Astrocyte of the spinal cord (primary cell): ENCODE measurements at places on chromosomes 4 and X.

DNA sequence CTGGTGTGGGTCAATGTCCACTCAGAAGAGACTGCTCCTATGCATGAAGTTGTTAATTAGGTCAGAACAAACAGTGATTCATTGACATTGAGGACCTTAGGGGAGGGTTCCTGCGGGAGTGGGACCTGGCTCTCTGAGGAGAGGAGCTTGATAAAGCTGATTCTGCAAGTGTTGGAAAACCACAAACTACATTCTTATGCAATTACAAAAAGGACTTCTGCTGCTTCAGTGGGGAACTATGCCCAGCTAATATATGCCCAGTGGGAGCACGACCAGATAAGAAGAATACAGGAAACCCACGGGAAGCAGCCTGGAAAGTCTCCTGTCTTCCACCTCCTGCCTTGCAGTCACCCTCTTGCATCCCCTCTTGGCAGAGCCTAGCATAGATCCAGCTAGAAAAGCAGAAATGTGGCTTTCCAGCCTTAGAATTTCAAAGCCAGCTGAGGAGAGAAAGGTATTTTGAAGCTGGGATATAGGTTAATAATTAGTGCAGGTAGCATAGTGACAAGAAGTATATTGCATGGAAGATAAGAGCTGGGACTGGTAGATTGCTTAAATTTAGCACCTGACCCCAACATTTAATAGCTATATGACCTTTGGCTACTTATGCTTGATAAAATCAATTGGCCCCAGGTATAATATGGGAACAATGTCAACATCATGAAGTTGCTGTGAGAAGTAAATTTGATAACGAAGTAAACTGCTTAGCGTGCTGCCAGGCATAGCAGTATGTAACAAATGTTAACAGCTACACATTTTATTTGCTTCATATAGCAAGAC, 34.9 kb upstream of the UGT8 start:
- DNase-seq, result peak; percentile 60

DNA sequence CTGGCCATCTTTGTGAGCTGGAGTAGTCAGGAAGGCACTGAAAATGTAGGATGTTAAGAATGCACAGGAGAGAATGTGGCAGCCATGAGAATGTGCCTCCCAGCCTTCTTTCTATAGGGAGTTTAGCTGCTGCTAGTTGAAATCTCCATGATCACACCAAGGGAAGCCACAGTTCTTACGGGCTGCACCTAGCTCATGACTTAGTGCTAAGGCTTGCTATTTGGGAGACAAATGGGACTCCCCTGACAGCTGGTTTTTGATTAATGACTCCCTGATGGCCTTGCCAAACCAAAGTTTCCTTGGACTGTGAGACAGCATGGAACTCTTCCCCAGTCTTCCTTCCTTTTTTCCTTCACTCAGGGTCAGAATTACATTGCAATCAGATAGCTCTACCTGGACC, 9.2 kb downstream of the CTSO start:
- no peak for DNase-seq

- no peak for DNase-seq
Observed at GRCh38 chrX:12228862-12229261, 90.6 kb downstream of the FRMPD4 start.

DNA sequence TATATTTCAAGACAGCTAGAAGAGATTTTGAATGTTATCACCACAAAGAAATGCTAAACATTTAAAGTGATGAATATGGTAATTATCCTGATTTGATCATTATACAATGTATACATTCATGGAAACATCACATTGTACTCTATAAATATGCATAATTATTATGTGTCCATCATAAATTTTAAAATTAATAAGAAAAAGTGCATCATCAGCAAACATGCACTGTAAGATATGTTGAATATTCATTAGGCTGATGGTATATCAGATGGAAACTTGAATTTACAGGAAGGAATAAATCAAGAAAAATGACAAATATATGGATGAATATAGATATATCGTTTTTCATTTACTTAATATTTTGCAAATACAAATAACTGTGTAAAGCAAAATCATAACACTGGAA, 812.1 kb upstream of the INTU start:
- DNase-seq, result no peak

DNA sequence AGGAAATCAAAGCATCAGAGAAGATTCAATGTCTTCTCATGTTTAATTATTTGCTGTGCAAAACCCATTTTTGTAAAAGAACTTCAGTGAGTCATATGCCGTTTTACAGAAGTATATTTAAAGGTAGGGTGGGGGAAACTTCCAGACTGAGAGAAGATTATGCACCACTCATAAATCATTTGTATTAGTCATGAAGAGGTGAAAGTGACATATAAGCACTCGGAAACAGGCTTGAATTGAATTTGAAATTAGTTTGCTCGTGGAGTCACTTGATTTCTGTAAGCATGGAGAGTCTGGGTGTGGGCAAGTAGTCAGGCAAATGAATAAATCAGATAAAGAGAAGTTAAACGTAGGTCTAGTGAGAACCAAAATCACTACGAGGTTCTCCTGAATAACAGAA, 335.1 kb downstream of the ANK2 start:
- DNase-seq, result peak; percentile 74

DNA sequence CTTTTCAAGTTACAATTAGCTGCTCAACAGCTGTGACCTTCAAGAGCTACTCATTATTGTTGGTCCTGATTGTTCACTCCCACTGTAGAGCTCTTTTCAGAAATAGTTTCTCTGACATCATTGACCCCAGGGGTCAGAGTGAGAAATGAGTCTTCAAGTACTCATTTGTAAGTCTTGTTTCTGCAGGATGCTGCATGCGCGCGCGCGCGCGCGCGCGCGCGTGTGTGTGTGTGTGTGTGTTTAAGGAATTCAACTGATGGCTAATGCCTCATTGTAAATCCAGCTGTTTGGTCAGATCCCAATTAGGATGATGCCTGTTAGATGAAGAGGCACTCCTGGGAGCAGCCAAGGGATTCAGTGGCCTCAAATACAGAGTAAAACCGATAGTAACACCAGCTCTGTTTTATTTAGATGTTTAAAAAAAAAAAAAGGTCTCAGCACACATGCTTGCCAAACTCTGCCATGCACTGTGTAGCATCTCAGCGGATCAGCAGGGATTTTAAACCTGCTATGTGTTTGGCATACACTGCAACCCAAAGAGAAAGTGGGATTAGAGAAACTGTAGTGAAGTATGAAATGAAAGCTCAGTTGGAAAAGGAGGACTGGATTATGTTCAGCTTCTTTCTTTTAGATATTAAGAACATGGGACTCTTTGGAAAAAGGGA, 332.3 kb downstream of the ADGRL3 start:
- peak; percentile 35 for DNase-seq

- peak; percentile 77 for DNase-seq
Observed at GRCh38 chr4:40909363-40909876, 159.7 kb downstream of the NSUN7 start.

- DNase-seq, result peak; percentile 65
Observed at GRCh38 chr4:52099860-52100461, 48.9 kb downstream of the SPATA18 start.

DNA sequence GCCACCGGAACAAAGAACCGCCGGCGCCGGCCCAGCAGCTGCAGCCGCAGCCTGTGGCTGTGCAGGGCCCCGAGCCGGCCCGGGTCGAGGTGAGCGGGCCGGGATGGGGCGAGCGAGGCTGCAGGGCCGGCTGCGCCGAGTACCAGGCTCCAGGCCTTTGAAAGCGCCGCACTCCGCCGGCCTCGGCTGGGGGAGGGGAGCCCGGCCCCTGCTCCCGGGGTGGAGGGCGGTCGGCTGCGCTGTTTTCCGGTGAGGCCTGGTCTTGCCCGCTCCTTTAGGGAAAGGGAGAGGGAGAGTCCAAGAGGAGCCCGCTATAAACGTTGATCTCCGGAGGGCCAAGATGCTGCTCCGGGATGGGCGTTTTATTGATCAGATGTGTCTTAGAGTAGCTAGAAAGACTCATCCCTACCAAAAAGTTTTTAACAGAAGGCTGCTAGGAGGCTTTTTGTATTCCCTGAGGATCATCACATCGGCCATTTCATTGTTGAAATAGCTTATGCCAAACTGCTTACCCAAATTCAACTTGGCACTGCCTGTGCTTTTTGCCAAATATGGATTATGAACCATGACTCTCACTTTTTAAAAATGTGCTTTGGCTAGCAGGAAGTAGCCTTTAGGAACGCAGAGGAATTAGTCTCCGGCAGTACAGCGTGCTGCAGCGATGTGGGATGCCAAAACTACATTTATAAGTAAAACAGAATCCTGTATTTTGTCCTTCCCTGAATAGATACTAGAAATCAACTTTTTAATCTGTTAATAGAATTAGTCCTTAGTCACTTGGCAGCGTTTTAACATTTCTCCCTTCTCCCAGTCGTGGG, 760 bp downstream of the TMEM165 start:
- peak; percentile 48 for DNase-seq

DNA sequence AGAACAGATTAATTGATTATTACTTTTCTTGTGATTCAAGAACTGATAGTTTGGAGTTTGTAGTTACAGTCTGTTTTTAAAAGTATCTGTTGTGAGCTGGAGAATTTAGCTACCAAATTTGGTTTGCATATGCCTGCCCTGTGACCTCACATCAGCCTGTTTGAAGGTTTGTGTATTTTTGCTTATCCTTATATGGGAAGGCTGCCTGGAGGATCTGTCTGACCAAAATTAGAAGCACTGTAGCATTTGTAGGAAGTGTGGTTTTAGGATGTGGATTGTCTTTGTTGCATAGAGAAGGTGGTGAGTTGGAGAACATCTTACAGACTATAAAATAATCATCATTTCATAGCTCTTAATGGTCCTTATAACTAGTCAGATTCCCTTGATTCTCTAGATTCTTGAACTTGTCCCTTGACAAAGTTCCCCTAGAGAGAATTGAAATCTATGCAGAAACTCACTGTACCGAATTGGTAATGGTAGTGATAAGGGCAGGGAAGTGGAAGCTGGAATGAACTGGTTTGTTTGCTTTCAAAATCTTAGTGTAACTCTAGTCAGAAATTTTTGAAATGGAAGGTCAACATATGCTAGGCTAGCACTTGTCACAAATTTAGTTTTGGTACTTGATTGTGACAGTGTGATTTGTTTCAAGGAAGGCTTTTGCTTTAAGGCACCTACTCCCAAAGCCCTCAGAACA, 57.3 kb downstream of the SH3BGRL start:
- DNase-seq, result peak; percentile 66

DNA sequence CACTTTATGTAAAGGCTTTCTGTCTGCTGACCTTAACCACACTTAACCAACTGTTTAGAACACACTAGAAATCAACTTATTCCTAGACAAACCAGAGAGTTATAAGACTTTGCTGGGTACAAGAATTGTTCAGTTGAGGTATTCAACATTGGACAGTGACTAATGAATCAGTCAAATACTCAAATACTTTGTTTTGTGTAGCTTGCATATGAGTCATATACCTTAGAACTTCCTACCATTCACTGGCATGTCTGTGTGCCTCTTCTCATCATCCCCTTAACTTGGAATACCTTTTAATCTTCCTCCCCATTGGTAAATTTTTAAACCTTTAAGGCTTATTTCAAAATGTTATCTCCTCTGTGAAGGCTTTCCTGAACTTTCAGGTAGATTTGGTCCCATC, 708.8 kb upstream of the GRIA3 start:
- no peak for DNase-seq

- DNase-seq, result no peak
Observed at GRCh38 chr4:151021637-151022334, 6.7 kb upstream of the LRBA start.

GRCh38 chr4:107388736-107389274, 331.2 kb downstream of the PAPSS1 start:
- no peak for DNase-seq

GRCh38 chr4:124890522-124890921, 178.0 kb upstream of the ANKRD50 start:
- DNase-seq, result no peak

DNA sequence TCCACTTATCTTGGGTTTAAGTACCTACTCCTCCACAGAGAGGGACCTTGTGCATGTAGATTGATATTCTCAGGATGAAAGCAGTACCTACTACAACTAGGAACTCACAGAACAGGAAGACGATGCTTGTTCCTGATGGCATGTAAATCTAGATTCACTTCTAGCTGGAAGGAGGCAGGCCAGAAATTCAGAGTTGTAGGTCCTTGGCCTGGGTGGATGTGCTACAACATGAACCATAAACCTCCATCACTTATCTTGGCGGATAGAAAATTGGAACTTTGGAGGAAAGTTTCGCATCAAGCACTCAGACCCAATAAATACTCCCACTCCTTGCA, 9.3 kb upstream of the SMIM20 start:
- DNase-seq, result no peak

- DNase-seq, result peak; percentile 55
Observed at GRCh38 chr4:101419336-101420135, 72.2 kb upstream of the PPP3CA start.

DNA sequence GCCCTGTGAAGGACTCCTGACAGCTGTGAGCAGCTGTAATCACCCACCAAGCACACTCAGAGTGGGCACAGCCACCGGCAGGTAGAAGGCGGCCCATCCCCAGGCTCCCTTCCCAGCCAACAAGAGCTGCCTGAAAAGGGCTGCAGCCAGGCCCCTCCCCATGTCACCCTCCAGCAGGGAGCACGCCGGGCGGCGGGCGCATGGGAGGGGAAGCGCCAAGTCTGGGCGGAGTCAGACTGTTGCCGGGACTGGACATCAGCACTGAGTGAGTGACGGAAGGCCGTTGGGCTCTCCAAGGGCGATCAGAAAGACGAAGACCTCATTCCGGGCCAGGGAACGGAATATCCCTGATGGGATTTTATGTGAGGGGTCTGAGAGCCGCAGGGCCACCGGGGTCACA, 82.1 kb downstream of the PPP2R2C start:
- DNase-seq, result no peak

DNA sequence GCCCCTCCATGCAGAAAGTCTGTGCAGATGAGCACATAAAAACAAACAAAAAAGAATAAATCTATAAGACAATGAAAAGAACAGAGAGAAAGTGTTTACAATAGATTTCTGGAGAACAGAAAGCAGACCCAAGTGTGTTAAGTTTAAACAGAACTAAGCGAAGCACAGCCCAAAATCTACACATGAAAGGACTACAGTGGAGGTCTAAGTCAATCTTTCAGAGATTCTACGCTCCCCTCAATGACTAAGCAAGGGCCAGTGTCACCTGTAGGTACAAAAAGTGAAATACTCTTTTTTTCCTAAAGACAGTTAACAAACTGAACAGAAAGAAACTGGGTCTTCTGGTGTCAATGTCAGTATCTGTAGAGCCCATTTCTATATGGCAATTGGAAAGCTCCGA, 18.2 kb downstream of the CLOCK start:
- no peak for DNase-seq

GRCh38 chrX:106726485-106727437, at the start of gene RNF128:
TSS of gene RNF128 (plus strand) at chrX:106726701. CDS start at chrX:106726914, 213 bp downstream.
- peak; percentile 23 for DNase-seq

GRCh38 chr4:40962551-40963180, 212.9 kb downstream of the NSUN7 start:
- DNase-seq, result no peak

- no peak for DNase-seq
Observed at GRCh38 chr4:151803246-151803645, 42.4 kb upstream of the GATB start.

DNA sequence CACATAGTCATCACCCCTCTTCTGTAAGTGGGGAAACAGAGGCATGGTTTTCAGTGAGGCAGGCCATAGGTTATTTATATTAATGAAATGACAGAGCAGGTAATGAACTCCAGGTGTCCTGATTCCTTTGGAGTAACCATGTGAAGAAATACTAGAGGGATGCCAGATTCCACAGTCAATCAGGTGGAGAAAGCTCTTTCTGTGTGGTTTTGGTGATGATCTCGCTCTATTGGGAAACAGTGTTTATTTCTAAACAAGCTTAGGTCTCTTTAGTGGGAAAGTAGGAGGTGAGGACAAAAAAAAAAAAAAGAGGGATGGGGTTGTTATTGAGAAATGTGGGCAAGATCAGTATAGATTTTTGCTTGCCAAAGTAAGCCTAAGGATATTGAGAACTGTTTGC, 12.2 kb downstream of the DOCK11 start:
- no peak for DNase-seq
